Activated CD8-positive, alpha-beta memory T cell treated with anti-CD3 and anti-CD28 coated beads, Interleukin-2, amount 50 U/mL, for 4 hours (primary cell): ENCODE measurements at places on chromosomes 7 and 10.

DNA sequence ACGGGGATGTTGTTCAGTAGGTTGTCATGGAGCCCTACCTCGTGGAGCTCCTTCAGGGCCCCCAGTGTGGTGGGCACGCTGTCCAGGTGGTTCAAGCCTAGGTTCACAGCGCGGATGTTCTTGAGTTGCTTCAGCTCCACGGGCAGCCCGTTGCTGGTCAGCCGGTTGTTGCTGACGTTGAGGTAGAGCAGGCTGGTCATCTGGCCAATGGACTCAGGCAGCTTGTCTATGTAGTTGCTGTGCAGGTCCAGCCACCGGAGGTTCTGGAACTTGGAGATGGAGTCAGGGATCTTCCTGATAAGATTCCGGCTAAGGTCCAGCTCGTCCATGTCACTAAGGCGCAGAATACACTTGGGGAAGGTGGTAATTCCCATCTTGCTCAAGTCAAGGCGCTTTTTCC, 26.0 kb downstream of the LRRC18 start:
- no peak for DNase-seq

GRCh38 chr10:22699976-22700375, 14.4 kb downstream of the PIP4K2A start:
- no peak for DNase-seq

DNA sequence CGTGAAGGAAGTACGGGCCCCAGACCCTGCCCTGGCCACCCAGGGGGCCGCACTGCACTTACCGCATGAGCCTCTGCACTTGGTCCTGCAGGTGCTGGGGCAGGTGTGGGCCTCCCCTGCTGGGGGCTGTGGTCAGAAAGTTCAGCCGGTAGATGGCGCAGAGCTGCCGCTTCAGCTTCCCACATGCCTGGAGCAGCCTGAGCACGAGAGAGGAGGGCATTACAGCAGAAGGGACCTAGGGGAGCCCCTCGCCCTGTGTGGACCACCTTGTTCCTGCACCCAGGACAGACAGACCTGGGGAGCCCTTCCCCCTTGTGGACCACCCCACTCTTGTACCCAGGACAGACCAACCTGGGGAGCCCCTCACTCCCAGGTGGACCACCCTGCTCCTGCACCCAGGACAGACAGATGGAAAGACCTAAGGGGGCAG, 8.7 kb upstream of the PYROXD2 start:
- DNase-seq: no peak

DNA sequence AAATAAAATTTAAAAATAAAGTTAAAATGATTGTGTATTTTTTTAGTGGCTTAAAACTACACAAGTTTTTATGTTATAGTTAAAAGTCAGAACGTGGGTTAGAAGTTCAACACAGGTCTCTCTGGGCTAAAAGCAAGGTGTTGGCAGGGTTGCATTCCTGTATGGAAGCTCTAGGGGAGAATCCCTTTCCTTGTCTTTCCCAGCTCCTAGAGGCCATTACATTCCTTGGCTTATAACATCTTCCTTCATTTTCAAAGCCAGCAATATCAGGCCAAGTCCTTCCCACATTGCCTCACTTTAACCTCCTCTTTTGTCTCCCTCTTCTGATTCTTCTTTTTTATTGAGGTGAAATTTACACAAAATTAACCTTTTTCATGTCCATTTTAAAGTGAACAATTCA, 52.4 kb upstream of the EEPD1 start:
- no peak for DNase-seq

- DNase-seq: no peak
These were observed 1.0 kb upstream of the GNA12 start for GRCh38 chr7:2845034-2845592.

- DNase-seq: no peak
These were observed 49.1 kb upstream of the ADCY1 start for GRCh38 chr7:45525057-45525456.

DNA sequence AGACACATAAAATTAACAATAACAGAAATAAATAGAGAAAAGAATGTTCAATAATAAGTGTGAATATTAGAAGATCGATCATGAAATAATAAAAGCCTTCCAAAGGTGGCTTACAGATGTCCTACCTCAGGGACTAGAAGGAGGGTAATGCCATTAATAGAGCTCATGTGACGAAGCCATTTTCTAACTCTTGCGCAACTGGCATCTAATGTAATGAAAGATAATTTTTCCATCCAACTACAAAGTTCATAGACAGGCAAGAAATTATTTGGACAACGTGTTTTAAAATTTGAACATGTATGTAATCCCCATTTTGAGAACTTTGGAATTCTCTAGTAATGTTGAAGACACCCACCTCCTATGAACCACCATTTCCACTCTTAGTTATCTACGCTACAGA, 1394.3 kb upstream of the LRRTM3 start:
- no peak for DNase-seq

GRCh38 chr7:38223306-38223705, 45.3 kb downstream of the STARD3NL start:
- no peak for DNase-seq

DNA sequence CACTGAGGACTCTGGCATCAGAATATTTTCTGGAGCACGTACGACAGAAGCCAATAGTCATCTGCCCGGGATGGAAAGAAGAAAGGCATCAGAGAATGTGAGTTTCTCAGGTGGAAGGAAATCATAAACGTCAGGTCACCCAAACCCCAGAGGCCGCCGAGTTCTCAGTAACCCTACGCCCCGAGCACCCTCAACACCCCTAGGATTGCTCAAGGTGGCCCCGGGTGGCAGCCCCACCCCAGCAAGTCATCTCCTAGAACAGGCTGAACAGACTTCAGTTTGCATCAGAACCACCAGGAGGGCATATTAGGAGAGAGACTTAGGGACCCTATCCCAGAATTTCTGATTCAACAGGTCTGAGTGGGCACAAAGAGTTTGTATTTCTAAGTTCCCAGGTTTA, 117.6 kb downstream of the TNS3 start:
- DNase-seq: no peak

GRCh38 chr10:97328646-97329453, 5.7 kb downstream of the FRAT2 start:
- no peak for DNase-seq

- DNase-seq: no peak
These were observed 46.3 kb downstream of the CNNM1 start for GRCh38 chr10:99375426-99375825.

- no peak for DNase-seq
These were observed 596.0 kb upstream of the FOXK1 start for GRCh38 chr7:4085937-4086691.

DNA sequence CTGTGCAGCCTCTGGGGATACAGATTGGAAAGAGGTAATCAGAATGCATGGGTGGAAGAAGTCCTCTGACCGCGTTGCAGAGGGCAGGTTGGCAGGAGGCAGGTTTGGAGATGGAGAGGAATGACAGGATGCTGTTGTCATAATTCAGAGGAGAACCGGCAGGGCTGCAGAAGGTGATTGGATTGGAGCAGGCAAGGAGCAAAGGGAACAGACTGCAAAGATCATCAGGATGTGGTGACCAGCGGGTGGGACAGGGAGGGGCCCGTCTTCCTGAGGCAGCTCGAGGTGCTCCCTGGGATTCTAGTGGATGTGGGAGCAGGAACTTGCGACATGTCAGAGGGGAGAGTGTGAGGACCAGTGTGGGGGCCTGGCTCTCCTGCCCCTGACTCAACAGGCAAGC, 78.5 kb upstream of the PPIF start:
- DNase-seq: no peak

- DNase-seq: no peak
These were observed 6.7 kb upstream of the LRGUK start for GRCh38 chr7:134120405-134120804.

DNA sequence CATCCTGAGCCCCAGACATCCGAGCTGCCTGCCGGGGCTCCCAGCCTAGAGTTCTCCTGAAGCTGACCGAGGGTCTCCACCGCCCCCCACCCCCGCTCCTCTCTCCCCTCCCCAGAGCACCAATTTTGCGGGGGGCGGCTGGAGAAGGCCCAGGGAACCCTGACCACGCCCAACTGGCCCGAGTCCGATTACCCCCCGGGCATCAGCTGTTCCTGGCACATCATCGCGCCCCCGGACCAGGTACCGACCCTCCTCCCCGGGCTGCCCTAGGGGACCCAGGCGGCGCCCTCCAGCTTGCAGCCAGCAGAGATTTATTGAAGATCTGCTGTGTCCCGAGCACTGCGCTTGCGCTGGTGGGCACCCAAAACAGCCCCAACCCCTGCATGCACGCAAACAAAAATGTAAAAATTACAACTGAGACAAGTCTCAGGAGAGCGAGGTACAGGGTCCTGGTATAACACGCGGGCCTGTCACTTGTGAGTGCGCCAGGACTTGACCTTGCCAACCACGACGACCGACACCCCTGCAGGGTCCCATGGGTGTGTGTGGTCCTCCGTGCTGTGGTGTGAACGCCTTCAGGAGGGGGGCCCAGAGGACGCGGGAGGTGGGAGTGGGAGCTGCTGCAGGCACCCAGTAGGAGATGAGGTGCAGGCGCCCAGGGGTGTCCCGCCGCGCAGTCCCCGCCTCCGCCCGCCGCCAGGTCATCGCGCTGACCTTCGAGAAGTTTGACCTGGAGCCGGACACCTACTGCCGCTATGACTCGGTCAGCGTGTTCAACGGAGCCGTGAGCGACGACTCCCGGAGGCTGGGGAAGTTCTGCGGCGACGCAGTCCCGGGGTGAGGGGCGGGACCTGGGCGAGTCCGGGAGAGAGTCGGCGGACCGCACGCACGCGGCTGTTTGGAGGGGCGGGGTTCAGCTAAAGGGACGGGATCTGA, 3.1 kb downstream of the PCOLCE start:
- no peak for DNase-seq

GRCh38 chr7:451255-452225, 68.1 kb downstream of the PDGFA start:
- no peak for DNase-seq

DNA sequence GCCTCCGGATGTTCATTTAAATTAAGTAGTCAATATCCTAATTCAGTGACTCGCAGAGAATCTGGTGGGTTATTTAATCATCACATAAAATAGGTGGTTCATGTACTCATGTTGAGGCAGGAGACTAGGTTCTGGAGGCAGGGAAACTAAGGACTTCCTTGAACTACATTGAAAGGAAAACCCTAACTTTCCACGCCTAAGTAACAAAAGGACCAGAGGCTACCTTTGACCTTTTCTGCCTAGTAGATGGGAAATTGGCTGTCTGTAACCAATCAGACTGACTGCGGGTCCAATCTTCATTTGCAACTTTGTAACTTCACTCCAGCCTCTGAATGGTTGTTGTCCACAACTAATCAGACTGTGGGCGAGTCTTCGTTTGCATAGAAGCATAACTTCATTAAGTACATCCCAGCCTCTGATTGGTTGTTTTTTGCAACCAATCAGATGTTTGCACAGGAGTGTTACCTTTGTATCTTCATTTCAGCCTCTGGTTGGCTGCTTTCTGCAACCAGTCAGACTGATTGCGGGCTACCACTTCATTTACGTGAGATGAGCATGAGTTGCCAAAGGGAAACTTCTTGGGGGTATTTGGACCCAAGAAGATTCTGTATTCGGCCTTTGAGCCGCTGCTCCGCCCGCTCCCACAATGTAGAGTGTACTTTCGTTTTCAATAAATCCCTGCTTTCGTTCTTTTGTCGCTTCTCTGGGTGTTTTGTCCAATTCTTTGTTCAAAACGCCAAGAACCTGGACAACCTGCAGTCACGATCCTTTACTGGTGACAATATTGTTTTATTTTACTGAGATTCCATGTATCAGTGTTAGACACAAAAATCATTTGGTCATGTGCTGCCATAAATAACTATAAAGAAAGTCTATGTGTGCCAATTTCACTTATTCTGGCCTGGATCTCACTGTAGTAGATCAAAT, 1.7 kb upstream of the ST7 start:
- no peak for DNase-seq

- no peak for DNase-seq
These were observed 12.8 kb downstream of the RHEB start for GRCh38 chr7:151506901-151507382.

GRCh38 chr10:97703398-97704067, 10.0 kb upstream of the MARVELD1 start:
- DNase-seq: no peak

DNA sequence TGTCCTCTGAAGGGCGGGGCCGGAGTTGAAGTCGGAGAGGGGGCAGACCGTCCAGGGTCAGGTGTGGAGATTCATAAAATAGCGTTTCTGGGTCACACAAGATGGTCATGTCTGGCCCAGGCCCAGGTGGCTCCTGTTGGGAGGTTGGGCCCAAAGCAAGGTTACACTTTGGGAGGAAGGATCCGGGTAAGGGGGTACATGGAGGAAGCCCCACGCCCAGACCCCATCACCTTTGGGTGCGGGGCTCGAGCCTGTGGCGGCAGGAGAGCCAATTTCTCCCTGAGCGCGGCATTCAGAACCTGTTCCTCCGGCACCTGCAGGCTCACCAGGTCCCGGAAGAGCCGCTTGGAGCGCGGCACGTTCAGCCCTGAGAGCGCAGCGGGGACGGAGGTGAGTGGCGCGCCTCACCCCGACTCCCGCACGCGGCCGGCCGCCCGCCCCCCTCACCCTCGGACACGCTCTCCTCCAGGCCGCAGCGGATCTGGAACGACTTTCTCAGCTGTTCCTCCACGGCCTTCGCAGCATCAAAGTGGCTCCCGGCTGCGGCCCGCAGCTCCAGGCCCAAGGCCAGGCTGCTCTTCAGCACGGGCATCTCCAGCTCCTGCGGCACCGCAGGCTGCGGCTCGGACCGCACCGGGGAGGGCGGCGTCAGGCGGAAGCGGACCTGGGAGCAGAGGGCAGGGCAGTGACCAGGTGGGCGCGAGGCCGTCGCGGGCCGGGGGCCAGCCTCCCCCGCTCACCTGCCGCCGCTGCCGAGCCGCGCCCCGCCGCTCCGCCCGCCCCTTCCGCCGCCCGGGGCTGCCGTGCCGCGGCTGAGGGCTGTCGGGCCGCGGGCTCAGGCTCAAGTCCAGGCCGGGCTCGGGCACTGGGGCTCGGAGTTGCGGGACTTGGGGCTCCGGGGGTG, 644 bp downstream of the PPP1R35 start:
- peak; percentile 53 for DNase-seq

- DNase-seq: no peak
These were observed 463.3 kb upstream of the PODXL start for GRCh38 chr7:132019703-132020102.

DNA sequence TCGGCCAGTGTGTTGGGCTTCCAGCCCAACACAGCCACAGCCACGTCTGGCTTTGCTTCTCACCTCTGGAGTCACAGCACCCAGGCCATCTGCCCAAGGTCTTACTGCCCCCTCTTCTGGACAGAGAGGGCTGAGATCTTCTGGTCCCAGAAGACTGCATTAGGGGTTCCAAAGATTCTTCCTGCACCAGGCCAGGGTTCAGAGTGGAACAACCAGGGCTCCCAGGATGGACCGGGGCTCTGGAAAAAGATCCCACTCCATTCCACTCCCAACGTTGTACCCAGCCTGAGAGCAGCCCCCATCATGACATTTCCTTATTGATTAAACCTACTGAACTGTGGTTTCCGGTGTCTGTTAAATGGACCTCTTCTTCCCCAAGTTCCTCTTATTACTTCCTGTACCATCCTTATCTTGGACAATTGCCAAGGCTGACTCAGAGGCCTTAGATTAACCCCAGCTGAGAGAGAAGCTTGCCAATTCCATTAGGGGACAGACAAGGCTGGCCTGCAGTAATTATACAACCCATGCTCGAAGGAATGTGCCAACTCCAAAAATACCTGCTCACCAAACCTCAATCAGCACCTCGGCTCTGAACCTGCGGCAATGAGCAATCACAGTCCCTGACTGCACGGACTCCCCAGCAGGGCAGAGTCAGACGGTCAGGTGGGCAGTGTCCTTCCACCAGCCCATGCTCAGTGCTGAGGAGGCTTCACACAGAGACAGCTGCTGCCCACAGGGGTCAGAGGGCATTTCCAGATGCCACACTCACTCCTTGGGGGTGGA, 47.9 kb upstream of the NPFFR1 start:
- DNase-seq: no peak
